ENCODE measurements at places on chromosomes 11 and 22. TPM values are rescaled to one million over a fixed set of nuclear protein-coding genes. Genes with fewer than 3 reads are reported as not detected.

- DNase-seq, result no peak
Observed at GRCh38 chr22:47944941-47945340, 1182.5 kb downstream of the TBC1D22A start.

DNA sequence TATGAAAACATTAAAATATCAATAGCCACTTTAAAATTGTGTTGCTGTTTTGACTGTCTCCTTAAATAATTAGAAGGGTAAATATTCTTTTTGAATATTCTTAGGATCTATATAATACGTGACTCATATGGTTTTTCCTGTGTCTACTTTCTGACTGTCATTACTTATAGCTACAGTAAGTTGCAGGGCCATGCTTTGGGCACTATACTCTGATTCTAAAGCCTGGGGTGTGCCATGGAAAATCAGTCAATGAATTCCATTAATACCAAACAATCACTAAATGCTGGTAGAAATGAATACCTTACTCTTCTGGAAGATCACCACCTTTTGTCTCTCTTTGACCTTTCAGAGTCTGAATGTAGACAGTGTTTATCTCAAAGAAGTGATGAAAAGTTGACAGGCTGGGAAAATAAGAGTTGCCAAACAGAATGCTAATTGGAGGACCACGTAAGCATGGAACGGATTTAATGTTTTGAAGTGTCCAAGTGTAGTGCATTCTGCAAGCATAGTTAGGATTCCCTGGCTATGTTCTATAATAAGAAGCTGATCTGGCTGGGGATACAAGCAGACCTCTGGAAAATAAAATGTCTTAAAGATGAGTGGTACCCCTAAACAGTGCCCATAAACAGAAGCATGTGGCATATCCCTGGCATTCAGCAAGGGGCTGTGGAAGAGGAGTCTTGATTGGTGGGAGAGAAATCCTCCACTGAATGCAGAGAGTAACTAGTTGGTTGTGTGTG lies 16.8 kb downstream of the LUZP2 start:
- no peak for DNase-seq

GLYAT gene
- not detected for total RNA-seq

DNA sequence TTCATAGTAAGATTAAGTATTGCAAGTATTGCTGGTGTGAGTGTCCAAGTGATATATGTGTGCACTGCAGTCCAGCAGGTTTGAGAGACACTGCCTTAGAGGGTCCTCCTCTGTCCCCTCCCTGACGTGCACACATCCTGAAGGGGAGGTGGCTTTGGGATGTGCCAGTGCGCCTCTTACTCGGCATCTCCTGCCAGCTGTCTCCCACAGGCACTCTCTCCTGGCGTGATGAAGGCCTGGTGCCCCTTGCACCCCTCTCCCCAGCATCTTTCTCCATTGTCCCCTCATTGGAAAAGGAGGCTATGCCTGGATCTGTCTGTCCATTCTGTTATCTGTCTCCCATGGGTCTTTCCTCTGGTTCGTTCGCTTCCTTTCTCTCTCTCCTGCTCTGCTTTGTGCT lies 24.2 kb downstream of the GTPBP1 start:
- no peak for DNase-seq

GRCh38 chr11:70675697-70676374 lies 277.5 kb downstream of the CTTN start:
- DNase-seq, result no peak

CECR2 gene
- 17.6 TPM for total RNA-seq

UPB1 gene
- not detected for total RNA-seq

DNA sequence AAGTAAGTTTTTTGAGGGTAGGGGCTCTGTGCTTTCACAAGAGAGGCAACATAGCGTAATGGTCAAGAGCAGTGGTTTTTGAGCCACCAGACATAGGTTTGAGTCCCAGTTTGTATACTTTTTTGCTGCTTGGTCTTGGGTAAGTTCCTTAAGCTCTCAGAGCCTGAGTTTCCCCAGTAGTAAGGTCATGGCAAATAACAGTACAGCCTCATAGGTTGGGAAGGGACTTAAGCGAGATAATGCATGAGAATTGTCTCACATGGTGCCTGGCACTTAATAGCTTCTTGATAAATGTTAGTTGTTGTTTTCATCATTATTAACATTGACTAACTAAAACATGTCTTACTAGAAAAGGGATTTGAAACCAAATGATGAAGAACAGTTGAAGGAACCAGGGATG lies 83.1 kb downstream of the ARFGAP2 start:
- no peak for DNase-seq

TMEM45B gene
- not detected for total RNA-seq

MRPL16 gene
- total RNA-seq, result 66.1 TPM

C11orf21 gene
- not detected for total RNA-seq

- no peak for DNase-seq
Observed at GRCh38 chr11:19379465-19379864, 138.7 kb upstream of the E2F8 start.

OR8G5 gene
- not detected for total RNA-seq

KIAA1671 gene
- total RNA-seq, result 20.4 TPM

OR4C3 gene
- total RNA-seq, result not detected

RBX1 gene
- 76.8 TPM for total RNA-seq

DNA sequence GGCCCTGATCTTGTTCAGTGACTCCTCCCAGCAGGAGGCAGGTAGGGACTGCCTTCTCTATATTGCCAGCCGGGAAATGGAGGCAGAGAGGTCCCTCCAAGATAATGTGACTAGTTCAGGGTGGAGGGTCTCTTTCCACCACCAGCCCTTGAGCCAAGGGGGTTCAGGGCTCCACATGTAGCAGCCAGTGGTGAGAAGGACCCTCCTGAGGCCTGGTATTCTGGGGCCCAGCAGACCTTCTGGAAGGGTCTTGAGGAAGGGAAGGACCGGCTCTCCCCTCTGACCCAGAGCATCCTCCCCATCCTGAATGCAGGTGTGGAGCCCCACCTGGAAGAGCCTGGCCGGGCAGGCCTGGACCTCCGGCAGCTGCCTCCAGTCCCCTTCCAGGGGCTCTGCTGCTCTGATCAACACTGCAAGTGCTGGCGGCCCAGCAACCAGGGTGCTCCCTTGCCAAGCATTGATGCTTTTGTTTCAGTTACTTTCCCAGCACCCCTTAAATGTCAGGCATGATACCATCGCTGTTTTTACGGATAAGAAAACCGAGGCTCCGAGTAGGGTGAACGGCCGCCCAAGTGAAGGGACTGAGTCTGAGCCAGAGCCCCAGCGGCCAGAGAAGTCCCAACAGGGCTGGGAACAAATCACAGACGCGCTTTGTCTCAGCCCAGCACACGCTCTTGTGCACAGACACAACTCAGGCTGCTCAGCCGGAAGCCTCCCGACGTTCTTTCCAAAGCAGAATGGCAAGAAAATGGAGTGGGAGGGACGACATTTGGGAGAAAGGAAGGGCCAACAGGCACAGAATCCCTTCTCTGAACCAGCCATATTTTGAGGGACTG lies 38.8 kb downstream of the DKK3 start:
- DNase-seq, result no peak

ADSL gene
- total RNA-seq, result 134 TPM
